ENCODE measurements at places on chromosomes 1 and 21.

DNA sequence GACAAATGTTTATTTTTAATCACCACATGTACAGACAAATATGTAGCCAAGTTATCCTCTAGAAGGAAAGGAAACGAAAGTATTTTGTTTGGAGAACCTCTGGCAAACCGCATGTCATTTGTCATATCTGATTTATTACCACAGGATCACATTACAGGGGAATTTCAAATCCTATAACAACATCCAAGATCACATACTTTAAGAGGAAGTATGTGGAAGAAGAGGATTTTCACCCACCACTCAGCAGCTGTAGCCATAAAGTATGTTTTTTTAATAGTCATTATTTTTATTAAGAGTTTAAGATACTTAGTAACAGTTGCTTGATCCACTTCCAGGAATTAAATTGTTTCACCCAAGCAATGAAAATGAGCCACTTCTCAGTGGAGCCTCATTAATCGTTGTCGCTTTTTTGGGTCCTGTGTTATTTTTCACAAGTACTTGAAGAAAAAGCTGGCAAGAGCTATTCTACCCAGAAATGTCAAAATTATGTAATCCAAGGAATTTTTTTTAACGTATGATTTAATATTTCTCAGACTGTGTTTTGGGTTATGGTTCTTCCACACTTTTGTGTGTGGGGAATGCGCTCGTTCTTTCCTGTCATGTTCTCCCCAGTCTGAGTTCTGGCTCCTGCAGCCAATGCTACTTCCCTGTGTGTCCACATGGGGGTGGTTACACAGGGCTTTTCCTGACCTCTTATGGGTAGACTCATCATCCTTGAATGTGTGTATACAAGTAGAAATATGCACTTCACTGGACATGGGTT lies 6.9 kb downstream of the SERTAD4 start:
- DNase-seq: peak; percentile 71

DNA sequence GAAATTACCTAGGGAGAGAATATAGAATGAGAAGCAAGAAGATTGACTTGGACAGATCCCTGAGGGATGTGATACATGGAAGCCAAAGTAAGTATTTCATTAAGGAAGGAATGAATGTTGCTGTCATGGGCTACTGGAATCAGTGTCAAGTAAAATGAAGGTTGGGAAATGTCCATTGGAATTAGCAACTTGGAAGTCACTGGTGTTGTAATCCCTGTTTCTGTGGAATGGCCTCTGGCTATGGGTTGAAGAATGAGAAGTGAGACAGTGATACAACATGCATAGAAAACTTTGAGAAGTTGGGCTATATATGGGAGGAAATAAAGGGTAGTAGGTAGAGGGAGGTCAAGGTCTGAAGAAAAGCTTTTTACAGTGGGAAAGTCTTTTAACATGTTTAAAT lies 54.7 kb downstream of the CCDC18 start:
- DNase-seq: no peak

DNA sequence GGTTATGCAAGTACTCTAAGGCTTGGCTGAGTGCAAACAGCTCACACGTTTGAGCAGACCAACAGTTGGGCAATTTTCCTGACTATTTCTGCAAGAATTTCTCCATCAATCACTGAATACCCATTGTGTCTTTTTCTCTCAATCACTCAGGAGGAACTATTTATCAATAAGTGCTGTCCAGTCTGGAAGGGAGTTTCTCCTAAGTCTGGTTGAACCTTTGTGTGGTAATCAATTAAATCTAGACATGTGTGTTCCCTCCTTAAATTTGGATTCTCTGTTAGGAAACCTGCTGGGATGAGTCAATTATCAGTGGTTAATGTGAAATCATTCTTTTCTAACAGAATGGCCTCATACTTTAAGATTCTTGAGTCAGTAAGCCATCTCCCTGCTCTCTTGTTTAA lies 6.8 kb upstream of the AADACL3 start:
- DNase-seq: peak; percentile 6

GRCh38 chr1:227998374-227999055 lies 8.3 kb upstream of the WNT3A start:
- no peak for DNase-seq

DNA sequence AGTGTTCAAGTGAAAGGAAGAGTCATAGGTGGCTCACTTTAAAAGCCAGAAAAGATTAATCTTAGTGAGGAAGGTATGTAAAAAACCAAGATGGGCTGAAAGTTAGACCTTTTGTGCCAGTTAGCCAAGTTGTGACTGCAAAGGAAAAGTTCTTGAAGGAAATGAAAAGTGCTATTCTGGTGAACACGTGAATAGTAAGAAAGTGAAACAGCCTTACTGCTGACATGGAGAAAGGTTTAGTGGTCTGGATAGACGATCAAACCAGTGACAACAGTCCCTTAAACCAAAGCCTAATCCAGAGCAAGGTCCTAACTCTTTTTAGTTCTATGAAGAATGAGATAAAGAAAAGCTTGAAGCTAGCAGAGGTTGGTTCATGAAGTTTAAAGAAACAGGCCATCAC lies 106.4 kb downstream of the CTH start:
- DNase-seq: no peak

DNA sequence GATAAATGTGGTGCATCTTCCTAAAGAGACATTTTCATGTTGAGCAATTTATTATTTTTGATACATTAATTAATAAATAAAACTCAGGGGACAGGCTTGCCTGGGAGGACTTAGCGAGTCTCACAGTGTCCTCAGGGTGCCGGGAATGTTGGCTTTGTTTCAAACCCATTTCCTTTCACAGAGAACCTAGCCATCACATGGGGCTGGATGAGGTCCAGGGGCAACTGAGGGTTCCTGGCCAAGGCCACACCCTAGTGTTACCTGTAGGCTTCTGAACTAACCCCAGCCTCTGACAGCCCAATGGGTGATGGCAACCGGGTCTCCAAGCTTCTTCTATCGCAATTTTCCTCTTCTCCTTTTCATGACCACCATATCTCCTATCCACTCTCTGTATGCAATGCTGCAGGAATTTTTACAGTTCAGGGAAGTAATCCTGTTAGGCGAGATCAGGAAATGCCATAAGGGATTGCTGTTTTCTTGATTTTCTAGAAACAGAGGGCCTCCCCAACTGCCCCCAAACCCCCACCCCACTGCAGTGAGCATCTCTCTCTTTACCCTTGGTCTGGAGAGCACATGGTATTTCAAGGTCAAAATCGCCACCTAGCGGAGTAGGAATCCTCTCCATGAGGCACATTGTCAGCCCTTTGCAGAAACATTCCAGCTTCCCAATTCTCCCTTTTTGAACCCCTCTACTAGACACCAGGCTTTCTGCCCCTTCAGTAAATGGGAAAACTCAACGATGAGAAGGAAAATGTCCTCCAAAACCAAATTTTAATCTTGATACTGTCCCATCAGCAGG lies 22.1 kb upstream of the SMYD3 start:
- no peak for DNase-seq

DNA sequence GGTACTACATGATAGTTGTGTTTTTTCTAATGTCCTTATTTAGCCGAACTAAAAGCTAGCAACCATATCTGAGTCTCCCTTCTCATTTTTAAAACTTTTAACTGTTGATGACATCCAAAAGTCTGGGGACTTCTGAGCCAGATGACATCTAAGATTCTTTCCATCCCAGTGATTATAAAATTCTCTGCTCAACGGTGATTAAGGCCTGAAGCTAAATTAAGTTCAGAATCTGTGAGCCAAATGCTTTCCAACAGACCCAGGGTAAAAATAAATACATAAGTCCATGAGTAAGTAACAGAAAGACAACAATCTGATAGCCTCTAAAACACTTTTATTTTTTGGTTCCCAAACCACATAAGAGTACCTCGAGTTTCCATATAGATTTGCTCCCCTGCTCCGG lies 13.1 kb upstream of the PTP4A2 start:
- DNase-seq: no peak

GRCh38 chr1:1347663-1348419 lies 1.4 kb downstream of the DVL1 start:
- DNase-seq: no peak

GRCh38 chr1:42946120-42946898 lies 12.4 kb downstream of the SLC2A1 start:
- no peak for DNase-seq

GRCh38 chr1:173297798-173298391 lies 90.8 kb upstream of the TNFSF4 start:
- DNase-seq: no peak

GRCh38 chr1:180586671-180587155 lies 27.9 kb downstream of the OVAAL start:
- DNase-seq: no peak

DNA sequence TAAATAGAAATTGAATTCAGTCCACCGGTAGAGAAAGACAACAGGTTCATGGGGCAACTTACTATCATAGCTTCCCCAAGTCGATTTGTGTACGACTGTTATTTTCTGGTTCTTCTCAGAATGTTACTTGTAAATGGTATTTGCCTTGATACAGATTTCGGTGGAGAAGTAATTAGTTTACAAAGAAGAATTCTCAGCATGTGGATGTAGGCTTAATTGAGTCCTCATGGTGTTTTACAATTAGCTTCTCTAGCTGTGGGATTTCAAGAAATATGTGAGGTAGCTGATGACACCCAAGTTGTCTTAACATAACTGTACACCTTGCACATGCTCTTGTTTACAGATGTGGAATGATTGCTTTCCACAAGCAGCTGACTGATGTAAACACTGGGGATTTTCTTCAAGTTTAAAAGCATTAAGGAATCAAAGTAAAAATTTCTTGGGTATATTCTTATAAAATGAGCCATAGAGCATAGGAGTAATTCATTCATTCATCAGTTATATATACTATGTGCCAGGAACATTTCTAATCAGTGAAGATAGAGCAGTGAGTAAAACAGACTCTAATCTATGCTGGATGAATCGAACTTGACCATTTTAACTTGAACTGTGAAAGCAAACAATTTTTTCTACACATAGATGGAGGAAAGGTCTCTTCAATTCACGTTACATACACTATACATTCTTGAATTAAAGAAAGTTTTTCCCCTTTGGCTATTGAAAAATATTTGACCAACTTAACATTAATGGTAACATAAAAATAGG lies 1.4 kb downstream of the MACO1 start:
- DNase-seq: no peak

DNA sequence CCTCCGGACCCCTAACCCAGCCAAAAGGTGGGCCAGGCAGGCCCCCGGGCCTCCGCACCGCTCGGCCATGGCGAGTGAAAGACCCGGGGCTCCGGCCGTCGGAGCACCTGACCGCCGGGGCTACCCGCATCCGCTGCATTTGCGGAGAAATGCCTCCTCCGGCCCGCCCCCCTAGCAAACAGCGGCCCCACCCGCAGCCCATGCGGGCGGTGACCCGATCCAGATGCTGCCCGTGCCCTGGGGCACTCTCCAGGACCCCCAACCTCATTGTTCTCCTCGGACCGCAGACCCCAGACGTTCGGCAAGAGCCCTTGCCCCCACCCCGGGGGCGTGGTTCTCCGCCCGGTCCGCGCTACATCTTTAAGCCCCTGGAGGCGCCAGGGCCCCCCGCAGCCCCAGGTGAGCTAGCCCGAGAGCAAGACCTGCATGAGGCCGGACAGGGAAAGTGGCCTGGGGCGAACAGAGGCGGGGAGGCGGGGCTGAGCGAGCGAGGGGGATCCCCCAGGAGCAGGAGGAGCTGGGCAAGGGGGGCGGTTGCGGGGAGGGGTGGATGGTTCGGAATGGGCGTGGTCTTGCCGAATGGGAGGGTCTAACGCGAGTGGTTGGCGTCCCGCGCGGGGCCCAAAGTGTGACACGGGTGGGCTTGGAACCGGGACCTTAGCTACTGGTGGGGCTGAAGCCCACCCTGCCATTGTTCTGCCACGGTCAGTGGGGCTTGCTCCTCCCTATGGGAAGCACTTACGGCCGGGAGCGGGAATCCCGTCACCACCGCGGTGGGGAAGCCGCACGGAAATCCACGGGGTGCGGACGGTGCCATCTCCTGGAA lies 6.3 kb upstream of the CRYBG2 start:
- no peak for DNase-seq

DNA sequence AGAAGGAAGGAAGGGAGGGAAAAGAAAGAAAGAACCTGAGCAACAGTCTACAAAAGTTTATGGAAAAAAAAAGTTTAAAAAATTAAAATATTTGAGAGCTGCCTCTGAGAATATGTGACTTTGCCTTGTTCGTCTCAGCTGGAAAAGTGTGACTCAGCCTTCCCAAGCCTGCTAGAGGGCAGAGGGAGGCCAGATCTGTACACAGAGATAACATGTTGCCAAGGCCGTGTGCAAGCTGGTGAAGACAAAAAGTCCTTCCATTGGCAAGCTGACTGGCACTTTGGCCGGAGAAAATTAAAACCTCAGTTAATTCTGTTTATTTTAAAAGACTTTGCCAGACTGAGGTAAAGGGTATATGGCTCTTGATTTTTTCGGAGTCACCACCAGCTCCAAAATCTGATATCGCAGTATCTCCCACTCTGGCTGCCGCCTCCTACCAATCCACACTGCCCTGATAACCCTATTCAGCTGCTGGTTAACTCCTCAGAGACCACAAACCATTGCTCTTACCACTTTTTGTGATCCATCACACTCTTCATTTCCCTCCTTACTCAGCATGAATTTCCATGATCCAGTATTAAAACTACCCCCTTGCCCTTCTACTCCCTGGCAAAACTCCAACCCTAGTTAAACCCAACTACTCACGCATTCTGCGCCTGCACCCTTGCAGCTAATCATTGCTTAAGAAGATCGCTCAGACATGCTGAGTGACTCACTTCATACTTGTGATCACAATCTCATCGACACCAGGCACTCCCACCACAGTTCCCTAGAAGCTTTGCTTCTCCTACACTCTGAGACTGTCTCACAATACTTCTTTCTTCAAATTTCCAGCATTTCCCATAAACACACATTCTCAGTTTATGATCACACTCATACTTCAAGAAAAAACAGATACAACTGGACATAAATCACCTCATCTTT lies 5.7 kb upstream of the PPP1R15B start:
- DNase-seq: peak; percentile 94

DNA sequence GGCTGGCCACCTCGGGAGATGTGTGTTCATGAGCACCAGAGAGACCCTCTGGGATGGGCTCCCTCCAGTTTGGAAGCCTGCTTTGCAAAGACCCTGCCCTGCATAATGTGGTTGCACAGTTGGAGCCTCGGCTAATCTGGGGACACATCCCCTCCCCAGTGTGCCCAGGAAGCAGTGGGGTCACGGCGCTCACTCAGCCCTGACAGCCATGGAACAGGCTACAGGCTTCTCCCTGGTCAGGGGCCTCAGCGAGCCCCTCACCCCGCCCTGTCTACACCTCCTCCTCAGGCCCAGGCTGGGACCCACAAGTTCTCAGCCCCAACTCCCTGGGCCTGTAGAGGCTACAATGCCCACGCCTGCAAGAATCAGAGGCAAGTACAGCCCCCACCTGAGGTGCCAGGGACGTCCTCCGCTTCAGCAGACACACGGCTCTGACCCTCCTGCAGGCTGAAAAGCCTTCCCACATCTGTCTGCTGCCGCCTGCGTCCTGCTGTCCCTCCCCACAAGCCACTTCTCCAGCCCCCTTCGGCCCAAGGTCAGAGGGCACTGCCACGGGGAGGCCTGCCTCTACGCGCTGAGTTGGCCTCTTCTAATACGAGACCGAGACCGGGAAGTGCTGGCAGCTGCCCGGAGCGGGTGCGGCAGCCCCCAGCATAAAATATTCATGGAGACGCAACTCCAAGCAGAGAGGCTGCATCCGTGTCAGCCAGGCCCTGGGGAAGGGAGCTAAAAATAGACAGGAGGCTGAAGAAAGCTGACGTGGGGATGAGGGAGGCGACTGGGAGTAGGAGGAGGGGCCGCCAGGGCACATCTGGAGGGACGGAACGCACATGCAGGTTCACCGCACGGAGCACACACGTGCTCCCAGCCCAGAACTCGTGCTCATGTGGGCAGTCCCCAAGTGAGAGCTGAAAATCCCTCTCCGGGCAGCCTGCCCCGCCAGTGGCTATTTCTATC lies 15.2 kb upstream of the GPR153 start:
- DNase-seq: peak; percentile 71
